ENCODE measurements at places on chromosomes 5 and 9.

GRCh38 chr5:132100672-132101261 is 27.2 kb downstream of the CSF2 start:
- peak; percentile 34 for DNase-seq

DNA sequence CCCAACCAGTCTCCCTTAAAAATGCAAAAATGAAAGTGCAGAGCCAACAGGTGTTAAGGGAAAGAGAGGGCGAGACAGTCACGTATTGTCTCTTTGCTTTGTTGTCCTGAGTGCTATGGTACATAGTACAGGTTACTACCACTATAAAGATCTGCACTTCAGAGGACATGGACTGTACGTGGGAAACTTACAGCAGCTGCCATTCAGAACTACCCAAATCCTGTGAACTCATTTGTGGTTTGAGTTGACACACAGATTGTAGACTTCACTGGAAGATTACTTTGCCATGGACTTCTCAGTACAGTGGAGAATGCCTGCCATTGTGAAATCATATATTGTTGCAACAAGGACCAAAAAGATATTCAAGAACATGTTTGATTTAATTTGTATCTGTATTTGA is 34.8 kb downstream of the FBXO38 start:
- no peak for DNase-seq

- peak; percentile 18 for DNase-seq
These were observed 31.7 kb downstream of the PRRX2 start for GRCh38 chr9:129696944-129697655.

GRCh38 chr9:32716955-32717543 is 66.3 kb upstream of the TMEM215 start:
- no peak for DNase-seq

DNA sequence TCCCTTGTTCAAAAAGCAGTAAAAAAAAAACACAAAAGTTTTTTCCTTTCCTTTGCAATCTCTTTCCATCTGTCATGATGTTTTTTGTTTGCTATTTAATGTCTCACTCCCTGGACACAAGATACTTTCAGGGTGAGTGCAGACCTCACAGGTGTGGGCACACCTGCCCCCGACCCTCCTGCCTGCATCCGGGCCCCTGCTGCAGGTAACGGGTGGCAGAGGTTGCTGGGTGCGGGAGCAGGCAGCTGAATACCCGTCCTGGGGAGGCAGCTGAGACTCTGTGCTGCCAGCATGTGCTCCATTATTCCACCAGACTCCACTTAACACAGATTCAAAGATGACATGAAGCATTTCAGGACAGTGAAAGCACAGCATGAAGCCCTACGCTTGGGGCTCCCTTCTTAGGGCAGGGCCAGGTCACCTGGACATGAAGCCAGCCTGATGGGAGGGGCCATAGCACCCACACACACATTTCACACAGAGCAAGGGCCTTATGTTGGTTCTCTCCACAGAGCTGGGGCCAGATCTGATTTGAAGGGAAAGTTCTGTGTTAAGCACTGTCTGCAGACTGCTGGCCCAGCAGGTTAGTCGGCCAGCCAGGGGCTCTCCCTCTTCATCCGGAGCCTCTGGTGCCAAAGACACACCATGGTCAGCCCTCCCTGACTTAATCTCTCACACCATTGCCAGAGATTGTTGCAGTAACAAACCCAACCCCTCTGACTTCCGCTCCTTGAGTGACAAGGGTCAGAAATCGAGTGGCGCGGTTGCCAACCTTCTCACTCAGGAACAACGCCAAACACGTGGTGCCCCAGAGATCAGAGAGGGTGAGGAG is 13.0 kb downstream of the NEK6 start:
- no peak for DNase-seq

All from stimulated activated CD4-positive, alpha-beta T cell treated with anti-CD3 and anti-CD28 coated beads, Interleukin-4, amount 100 ng/mL, for 1 hour (primary cell).